ENCODE measurements at places on chromosomes 2 and 18. TPM values are rescaled to one million over a fixed set of nuclear protein-coding genes. Genes with fewer than 3 reads are reported as not detected.

GULP1 gene
- total RNA-seq, result 75.1 TPM

ASB18 gene
- total RNA-seq, result not detected

KANSL1L gene
- 11.4 TPM for total RNA-seq

PARD3B gene
- 5.9 TPM for total RNA-seq

AQP12B gene
- total RNA-seq, result not detected

KIF3C gene
- 48.1 TPM for total RNA-seq

PAX3 gene
- total RNA-seq, result not detected

LIMS4 gene
- 1.1 TPM for total RNA-seq

ABCG5 gene
- total RNA-seq, result not detected

PAX8 gene
- total RNA-seq, result 0.66 TPM

WDR7 gene
- 11.7 TPM for total RNA-seq

GKN2 gene
- not detected for total RNA-seq

CNGA3 gene
- total RNA-seq, result not detected

KIF1A gene
- 279 TPM for total RNA-seq

PRSS56 gene
- not detected for total RNA-seq

SERPINB5 gene
- 0.18 TPM for total RNA-seq

LGALSL gene
- total RNA-seq, result 26.5 TPM

NMUR1 gene
- total RNA-seq, result 0.44 TPM

CREG2 gene
- 1.7 TPM for total RNA-seq
